ENCODE measurements at places on chromosomes 11 and 22.

DNA sequence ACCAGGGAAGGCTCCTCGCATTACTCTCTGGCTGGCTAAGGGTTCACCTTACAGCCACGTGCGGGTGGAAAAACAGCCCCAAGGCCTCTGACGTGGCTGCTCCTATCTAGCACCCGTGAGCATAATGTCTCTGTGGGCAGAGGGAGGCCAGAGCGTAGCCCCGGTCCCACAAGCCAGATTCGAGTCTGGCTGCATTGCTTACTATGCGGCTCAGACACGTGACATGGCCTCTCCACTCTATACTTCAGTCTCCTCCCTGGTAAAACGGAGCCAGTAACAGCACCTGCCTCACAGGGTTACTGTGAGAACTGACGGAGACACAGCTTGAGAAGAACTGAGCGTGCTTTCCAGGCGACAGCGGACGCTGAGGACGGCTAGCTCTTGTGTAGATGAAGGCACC is 105.8 kb upstream of the BID start:
- DNase-seq = no peak

DNA sequence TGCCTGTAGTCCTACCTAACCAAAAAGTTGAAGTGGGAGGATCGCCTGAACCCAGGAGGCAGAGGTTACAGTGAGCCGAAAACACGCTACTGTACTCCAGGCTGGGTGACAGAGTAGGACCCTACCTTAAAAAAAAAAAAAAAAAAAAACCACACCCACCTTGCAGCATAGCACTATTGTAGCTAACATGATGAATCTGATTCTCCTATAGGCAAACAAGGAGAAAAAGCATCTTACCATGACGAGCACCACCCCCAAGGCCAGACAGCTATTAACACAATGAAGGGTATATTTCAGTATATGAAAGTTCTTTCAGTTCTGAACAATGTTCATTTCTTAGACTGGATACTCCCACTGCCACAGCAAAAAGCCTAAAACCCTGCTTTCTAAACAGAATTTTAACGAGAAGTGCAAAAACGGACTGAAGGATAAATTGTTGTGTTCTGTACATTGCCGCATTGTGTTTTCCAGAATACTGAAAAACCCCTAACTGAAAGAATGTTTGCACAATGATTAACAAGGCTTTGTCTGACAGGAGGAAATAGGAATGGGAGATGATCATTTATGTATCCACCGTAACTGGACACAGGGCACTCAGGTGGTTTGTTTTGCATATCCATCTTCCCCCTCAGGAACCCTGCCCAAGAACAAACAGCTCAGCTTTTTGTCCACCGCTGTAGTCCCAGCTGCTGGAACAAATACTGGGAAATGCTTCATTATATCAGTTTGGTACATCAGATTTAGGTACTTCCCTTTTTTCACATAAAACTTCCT is 8.9 kb downstream of the PISD start:
- no peak for DNase-seq

DNA sequence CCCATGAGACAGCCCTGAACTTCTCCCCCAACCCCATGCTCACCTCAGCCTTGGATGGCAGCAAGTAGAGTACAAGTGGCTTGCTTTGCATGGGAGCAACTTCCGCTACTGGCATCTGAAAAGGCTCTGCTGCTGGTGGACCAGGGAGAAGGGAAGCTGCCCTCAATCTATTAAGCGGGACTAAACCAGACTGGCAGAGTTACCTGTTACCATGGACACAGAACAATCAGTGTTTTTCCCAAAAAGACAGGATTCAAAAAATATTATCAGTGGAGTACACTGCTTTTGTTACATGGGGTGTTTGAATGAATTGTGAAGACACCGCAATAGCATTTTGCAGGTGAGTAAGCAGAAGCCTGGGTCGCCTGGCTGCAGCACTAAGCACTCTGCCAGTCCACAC is 631.4 kb upstream of the B3GAT1 start:
- DNase-seq = no peak

DNA sequence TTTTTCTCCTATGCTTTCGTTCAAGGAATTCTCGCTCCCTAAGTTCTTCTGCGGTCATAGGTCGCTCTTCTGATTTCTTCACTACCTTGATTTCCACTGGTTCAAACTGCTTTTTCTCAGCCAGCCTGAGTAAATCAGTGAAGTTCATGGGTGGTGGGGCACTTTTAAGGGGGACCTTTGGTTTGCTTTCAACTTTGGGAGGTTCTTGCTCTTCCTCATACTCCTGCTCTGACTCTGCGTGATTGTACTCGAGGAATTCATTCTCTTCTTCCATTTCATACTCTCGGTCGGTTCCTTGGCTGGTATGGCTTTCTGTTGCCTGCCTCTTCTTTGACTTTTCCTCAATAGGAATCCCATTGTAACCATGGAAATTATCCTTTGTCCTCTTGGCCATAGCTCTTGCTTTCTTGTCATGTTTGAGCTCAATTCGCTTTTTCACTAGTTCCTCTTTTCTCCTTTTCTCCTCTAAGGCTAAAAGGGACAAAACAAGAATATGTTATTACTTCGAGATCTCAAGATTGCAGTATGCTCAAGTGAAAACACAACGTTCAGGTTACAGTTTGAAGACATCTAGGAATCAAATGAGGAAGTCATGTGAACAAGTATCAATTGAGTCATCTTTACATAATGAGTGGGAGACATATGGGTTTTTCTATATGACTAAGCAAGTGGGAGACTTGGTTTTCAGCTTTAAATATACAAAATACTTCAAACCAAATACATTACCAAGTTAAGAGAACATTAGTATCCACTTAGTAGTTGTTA is 16.2 kb downstream of the MISFA start:
- DNase-seq = no peak

Data from NCI-H2227 treated with DMSO at 0.1 percent for 48 hours (cell line).